ENCODE measurements at places on chromosomes 5 and 9.

DNA sequence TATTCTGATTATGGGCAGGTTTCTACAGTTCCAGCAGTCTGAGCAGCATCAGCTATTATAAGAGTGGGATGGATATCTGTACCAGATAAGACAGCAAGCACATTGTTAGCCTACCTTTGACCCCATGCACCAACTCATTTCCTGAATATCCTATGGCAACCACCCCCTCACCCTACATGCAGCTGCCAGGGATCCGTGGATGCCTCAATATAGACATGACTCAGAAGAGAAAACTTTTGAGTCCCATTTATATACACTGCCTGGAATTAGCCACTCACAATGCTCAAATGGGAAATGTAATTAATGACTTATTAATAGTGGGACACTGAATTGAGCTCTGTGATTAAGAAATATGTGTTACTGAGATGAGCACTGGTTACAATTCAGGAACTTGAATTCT lies 124.4 kb downstream of the SSBP2 start:
- no peak for DNase-seq

GRCh38 chr5:124902097-124902821 lies 155.8 kb upstream of the ZNF608 start:
- no peak for DNase-seq

- no peak for DNase-seq
Observed at GRCh38 chr9:89328064-89328463, 9.8 kb downstream of the SECISBP2 start.

GRCh38 chr9:99299211-99300102 lies 77.4 kb downstream of the SEC61B start:
- DNase-seq = no peak

GRCh38 chr5:173643964-173644363 lies 27.5 kb upstream of the BOD1 start:
- no peak for DNase-seq

- no peak for DNase-seq
Observed at GRCh38 chr5:179588166-179588565, 35.3 kb downstream of the HNRNPH1 start.

DNA sequence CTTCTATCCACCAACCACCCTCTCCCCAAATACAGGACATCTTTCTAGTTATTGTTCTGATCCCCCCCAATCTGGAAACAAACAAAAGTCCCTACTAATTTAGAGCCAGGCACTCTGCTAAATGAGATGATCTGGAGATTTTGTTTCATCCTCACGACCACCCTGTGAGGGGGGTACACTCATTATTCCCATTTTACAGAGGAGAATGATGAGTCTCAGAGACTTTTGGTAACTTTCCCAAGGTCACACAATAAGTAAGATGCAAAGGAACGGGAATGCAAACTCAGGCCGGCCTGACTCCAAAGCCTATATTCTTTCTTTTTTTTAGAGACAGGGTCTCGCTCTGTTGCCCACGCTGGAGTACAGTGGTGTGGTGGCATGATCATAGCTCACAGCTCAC lies 9.4 kb downstream of the PDGFRB start:
- no peak for DNase-seq

DNA sequence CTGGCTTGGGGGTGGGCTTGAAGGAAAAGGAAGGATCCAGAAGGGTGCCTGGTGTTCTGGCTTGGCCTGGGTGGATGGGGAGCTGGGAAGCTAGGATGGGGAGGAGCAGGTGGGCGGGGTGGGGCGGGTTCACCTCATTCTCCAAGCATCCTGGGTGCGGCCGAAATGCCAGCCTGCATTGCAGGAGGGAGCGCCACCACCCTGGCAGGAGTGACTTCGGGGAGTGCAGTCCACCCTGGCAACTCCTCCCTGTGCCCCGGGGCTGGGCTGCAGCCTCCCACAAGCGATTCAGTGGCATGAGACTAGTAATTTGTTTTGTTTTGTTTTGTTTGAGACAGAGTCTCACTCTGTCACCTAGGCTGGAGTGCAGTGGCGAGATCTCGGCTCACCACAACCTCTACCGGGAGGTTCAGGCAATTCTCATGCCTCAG lies 5.5 kb downstream of the TTC16 start:
- no peak for DNase-seq

- no peak for DNase-seq
Observed at GRCh38 chr9:109767404-109767803, 12.6 kb upstream of the PALM2AKAP2 start.

DNA sequence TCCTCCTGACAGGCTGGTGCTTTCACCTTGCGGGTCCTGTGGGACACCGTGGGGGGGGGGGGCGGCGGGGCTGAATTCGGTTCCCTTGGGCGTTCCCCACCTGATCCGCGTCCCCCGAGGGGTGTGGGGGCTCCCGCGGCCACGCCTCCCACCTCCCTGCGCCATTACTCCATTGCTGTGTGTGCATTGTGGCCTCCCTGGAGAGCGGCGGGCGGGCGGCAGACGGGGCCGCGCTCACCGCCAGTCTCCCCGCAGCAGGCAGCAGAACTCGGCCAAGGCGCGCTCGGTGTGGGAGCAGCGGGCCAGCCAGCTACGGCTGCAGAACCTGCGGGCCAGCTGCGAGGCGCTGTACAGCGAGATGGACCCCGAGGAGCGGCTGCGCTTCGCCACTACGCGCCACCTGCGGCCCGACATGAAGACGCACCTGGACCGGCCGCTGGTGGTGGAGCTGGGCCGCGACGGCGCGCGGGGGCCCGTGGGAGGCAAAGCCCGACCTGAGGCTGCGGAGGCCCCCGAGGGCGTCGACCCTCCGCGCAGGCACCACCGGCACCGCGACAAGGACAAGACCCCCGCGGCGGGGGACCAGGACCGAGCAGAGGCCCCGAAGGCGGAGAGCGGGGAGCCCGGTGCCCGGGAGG lies 145.3 kb downstream of the CACNA1B start:
- no peak for DNase-seq

GRCh38 chr5:56106837-56107236 lies 112.1 kb upstream of the IL6ST start:
- no peak for DNase-seq

- DNase-seq = no peak
Observed at GRCh38 chr5:134547579-134547978, 22.1 kb downstream of the JADE2 start.

GRCh38 chr9:23662320-23662719 lies 163.7 kb downstream of the ELAVL2 start:
- no peak for DNase-seq

DNA sequence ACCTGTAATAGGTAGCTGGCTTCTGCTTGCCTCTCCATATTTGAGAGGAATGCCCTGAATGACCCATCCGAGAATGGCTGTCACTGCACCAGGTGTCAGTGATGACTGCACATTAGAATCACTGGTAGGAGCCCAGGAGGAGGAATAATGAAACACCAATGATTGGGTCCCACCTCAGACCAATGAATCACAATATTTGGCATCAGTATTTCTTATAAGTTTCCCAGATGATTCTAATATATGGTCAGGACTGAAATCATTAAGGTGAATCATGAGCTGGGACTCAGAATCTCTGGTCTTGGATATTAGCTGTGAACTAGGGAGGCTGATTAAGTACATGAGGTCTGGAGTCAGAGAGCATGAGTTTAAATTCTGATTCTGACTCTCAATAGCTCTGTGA lies 23.4 kb downstream of the ARSB start:
- no peak for DNase-seq

- DNase-seq = no peak
Observed at GRCh38 chr5:53087621-53088121, 21.9 kb downstream of the MOCS2 start.

- no peak for DNase-seq
Observed at GRCh38 chr5:161397448-161397847, 149.1 kb downstream of the GABRB2 start.

DNA sequence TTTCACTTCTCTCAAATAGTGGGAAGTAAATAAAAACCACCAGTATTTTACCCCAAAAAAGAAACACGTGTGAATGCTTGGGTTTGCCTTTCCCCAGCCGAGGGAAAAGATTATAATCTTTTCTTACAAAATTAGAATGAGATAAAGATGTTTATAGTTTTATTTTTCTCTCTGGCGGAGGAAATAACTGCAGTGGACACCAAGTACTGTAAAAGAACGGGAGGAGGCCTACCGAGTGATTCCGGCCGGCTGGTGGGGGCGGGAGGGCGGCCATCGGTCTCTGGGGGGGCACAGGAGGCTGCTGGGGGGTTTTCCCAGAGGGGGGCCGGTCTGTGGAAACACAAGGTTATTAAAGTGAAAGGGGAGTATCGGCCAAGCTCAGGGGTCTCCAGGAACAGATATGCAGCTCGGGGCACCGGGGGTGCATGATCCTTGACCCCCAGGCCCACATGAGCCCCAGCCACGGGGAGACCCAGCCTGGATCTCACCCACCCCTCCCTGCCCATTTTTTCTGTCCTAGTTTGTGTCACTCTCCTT lies 29.4 kb downstream of the LCP2 start:
- no peak for DNase-seq

DNA sequence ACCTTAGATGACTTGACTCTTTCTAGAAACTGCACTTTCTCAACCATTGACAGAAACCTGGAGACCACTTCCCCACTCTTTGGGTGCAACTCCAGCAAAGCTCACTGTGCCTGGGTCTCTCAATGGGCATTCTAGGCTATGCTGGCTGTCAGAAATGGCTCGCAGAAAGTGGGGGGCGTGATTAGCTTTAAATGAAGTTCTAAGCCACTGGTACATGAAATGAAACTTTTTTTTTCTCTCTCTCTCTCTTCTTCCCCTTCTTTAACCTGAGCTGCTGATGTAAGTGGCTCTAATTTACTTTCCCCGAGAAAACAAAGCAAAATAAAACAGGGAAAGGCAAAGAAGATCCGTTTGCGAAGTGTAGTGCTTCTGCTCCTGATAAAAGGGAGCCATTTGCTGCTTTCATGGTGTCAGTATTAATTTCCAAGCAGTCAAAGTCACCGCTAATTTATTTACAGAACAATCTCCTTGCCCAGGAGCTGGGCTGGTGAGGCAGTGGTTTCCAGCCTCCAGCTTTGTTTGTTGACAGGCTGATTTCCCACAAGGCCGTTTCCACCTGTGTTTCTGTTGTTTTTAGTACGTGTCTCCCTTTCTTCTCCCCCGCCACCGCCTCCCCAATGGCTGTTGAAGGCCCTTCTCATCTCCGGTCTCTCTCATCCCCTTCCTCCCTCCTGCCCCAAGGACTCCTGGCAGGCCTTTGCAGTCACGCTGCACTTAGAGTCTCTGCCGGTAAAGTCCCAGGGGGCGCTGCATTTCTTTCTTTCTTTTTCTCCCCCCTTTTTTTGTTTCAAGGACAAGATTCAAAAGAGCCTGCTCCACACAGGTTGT lies 422.9 kb downstream of the EBF1 start:
- no peak for DNase-seq

- DNase-seq = no peak
Observed at GRCh38 chr5:131328536-131329285, 64.9 kb downstream of the CDC42SE2 start.

- DNase-seq = no peak
Observed at GRCh38 chr5:96876292-96876850, at the start of gene ERAP2. Gene ERAP2, plus strand, starts transcription at chr5:96876500. Its CDS starts 3,186 bp downstream, at chr5:96879686.

DNA sequence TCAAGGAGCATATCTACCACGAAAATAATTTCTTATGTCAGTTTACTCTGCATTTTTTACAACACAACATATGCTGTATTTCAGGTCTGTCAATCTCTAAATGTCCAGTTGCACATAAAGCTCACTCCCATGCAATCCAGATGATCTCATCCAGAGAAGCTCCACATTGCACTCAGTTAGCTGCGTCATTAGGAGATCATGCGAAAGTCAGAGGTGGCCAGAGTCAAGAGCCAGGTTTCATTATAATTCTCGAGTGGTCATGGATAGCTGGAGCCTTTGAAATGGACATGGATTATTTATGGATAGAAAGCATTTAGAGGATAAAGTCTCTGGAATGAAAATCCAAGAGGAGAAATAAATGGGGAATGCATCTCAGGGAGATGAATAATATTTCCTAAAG lies 232.3 kb downstream of the GAS1 start:
- no peak for DNase-seq

DNA sequence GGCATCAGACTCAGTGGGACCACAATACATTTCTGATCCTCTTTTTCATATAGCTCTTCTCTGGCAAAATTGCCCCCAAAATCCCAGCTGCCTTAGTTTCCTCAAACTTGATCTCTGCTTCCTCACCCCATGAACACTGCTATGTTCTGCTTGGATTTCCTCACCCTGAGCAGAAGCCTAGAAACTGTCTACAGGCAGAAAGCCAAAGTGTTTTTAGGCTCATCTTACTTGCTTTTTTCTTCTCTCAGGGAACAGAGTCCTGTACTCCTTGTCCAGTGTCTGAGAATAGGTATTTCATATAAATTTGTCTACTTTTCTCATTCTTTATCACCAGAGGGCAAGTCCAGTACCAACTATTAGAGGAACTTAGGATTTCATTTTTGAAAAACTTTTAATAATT lies 21.5 kb upstream of the UBAP1 start:
- no peak for DNase-seq

GRCh38 chr9:109252291-109252690 lies 68.6 kb downstream of the EPB41L4B start:
- no peak for DNase-seq

- no peak for DNase-seq
Observed at GRCh38 chr9:138022121-138022741, 144.6 kb downstream of the CACNA1B start.

DNA sequence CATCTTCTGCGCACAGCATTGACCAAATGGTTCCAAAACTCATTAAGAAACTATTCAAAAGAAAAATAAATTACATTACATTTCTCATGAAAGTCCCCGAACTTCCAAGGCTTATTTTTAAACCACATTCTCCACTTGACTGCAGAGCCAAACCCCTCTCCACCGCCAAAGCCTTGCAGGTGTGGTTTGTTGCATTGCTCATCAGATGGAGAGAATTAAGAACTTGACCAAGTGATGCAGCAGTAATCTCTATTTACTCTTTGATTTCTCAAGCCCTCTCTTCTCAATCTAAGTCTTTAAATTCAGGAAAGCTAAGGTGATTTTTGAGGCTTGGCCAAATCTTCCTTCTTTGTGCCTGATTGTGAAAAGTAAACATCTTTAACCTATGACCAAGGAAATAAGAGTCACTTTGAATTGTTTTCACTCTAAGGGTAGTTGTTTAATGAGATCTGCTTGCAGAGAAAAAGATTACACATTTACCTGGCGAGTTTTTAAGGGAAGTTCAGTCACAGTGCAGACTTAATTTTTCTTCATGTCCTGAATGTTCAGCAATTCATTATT lies 290.5 kb upstream of the ITGA1 start:
- DNase-seq = no peak

DNA sequence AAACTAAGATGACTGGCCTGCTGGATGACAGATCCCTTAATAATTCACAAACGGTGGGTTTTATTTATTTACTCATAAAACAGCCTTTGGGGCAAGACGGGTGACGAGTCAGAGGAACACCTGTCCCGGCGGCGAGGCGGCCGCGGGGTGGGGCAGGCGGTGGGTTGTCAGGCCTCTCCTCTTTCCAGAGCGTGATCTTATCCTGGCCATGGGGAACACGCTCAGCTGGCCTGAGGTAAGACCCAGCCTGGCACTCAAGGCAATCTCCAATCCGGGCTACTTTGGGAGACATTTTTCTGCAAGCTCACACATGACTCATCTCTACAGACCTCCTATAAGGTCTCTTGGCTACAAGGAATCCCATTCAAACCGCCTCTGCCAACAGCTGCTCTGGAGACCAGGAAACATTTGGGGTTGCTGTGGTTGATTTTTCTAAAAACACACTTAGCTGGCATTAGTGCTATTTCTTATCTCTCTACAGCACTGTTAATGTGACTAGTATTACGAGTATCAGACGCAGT lies 6.3 kb downstream of the RAPGEF1 start:
- DNase-seq = peak; percentile 19

- DNase-seq = no peak
Observed at GRCh38 chr5:149432376-149432775, 53.3 kb upstream of the IL17B start.

All from activated T-cell treated with anti-CD3 and anti-CD28 coated beads for 4 hours (primary cell).